Activated CD4-positive, alpha-beta T cell treated with anti-CD3 and anti-CD28 coated beads for 36 hours (primary cell): ENCODE measurements at places on chromosomes 2 and 18.

DNA sequence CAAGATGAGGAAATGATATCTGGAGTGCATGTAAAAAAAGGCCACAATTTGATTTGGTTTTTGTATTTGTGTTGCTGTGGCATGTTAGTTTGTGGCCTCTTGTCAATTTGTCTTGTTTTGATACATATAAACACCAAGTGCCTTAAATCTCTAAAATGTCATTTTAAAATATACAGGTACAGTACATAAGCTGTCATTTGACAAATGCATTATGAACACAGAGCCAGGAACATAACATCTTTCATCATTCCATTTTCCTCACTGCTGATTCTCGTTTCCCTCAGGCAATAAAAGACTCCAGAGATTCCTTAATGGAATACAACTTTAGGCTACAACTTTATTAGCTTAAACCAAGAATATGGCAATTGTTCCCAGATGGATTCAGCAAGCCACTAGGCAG, 217.5 kb downstream of the ZNF804A start:
- DNase-seq = no peak

GRCh38 chr2:183532514-183532913, 408.3 kb downstream of the NUP35 start:
- no peak for DNase-seq

DNA sequence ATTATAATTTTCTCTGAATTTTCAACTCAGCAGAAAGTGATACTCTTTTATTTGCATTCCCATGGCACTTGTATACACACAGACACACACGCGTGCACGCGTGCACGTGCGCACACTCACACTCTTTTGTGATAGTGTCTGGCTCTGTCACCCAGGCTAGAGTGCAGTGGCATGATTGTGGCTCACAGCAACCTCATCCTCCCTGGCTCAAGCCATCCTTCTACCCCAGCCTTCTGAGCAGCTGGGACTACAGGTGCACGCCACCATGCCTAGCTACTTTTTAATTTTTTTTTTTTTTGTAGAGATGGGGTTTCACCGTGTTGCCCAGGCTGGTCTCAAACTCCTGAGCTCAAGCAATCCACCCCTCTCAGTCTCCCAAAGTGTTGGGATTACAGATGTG, 123.2 kb downstream of the MC4R start:
- no peak for DNase-seq

GRCh38 chr2:138689705-138690104, 90.5 kb downstream of the NXPH2 start:
- peak; percentile 19 for DNase-seq

GRCh38 chr2:127080226-127080937, 26.6 kb downstream of the BIN1 start:
- peak; percentile 86 for DNase-seq

DNA sequence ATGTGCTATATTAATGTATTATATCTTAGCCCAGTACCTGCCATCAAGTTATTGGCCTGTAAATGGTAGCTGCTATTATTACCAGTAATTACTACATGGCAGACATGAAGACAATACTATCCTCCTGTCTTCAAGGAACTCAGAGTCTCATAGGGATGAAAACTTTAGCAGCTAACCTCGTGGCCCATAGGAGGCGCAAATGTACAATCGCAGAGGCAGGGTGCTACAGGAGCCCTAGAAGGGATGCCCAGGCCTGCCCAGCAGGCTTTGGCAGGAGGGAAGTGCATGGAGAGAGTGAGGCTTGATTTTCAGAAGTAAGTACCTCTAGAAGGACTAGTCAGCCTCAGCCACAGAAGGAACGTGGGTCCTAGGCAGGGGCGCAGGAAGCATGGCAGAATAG, 44.7 kb upstream of the KIDINS220 start:
- peak; percentile 17 for DNase-seq

- DNase-seq = no peak
These were observed 117.9 kb downstream of the CSRNP3 start for GRCh38 chr2:165587335-165587938.
